ENCODE measurements at places on chromosomes 12 and 14. TPM values are rescaled to one million over a fixed set of nuclear protein-coding genes. Genes with fewer than 3 reads are reported as not detected.

Gene KRT4
- polyA plus RNA-seq: not detected

DNA sequence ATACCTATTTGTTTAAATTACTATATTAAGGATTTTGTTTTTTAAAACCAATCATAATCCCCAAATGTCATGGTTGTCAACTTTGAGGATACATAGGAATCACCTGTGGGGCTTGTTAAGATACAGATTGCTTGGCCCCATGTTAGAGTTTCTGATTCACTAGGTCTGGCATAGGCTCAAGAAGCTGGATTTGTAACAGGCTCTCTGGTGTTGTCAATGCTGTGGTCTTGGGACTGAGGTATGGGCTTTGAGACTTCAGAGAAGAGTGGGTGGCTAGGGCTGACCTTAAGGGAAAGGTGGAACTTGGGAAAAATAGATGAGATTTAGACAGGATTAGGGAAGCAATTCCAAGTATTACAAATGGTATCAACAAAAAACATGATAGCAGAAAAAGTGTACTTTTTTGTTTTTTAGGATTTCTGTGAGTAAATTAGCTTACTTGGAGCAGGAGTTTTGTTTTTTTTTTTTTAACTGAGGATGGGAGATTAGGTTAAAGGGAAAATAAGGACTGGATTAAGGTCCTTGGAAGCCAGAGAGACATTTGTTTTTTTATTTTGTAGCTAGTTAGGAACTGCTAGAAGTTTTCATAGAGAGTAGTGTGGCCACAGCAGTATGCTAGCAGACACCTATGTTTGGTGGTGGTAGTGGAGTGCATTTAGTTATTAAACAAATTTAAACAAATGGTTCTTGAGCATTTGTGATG is 88.6 kb downstream of the RAD51B start:
- DNase-seq: no peak

- DNase-seq: no peak
These were observed 102.9 kb downstream of the RPS29 start for GRCh38 chr14:49483268-49483667.

GRCh38 chr12:80648881-80649280 is 58.6 kb upstream of the MYF6 start:
- DNase-seq: no peak

Gene DPF3
- 2.3 TPM for polyA plus RNA-seq

GRCh38 chr12:104740668-104741067 is 217.4 kb downstream of the SLC41A2 start:
- DNase-seq: no peak

GRCh38 chr12:58413794-58414193 is 472.4 kb downstream of the ATP23 start:
- DNase-seq: no peak

Gene ZCRB1
- 65.3 TPM for polyA plus RNA-seq

- no peak for DNase-seq
These were observed 347.5 kb upstream of the SFSWAP start for GRCh38 chr12:131363393-131363792.

Gene CLEC7A
- polyA plus RNA-seq: not detected

DNA sequence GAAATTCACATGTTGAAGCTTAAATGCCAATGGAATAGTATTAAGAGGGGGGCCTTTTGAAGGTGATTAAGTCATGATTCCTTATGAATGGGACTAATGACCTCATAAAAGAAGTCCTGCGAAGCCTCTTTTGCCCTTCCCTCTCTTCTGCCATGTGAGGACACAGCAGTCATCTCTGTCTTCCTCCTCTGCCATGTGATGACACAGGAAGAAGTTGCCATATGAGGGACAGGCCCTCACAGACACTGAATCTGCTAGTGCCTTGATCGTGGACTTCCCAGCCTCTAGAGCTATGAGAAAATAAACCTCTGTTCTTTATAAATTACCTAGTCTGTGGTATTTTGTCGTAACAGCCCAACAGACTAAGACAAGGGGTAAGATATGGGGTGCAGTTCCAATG is 100.7 kb downstream of the VCPKMT start:
- no peak for DNase-seq

GRCh38 chr14:79514700-79515099 is 696.6 kb downstream of the DIO2 start:
- no peak for DNase-seq

Gene C1QL4
- 0.15 TPM for polyA plus RNA-seq

Gene RPS29
- polyA plus RNA-seq: 4,447 TPM

GRCh38 chr14:92665661-92666110 is 82.7 kb downstream of the LGMN start:
- no peak for DNase-seq

Gene SLC15A5
- polyA plus RNA-seq: not detected
